ENCODE measurements at places on chromosomes 7 and 10.

- no peak for DNase-seq
Observed at GRCh38 chr10:49277973-49278372, 21.0 kb upstream of the C10orf71 start.

DNA sequence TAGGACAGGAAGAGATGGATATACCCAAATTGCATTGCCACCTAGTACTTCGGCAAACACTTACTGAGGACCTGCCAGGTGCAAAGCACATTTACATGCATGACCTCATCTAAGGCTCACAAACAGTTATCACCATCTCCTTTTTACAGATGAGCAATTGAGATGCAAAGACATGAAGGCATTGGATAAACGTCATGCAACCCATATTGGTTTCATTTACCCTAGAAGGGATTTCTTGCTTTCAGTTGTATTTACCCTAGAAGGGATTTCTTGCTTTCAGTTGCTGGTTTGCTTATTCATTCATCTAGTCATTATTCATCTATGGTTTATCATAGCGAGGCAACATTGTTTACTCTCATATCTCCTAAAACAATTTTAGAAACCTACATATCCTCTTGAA lies 52.2 kb downstream of the STEAP1B start:
- no peak for DNase-seq

DNA sequence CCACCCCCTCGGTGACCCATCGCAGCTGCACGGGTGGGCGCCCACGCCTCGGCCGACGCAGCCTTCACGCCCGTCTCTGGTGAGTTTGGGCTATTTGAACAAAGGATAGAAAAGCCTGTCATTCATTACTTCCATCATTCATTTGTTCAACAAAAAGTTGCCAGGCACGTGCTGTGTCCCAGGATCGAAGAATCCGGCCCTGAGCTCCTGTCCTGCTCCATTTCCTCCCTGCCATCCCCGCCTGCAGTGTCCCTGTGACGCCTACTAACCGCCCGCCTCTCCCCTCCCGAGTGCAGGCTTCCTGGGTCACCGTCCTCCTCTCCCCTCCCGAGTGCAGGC lies 340.1 kb downstream of the WDR37 start:
- no peak for DNase-seq

- DNase-seq = peak; percentile 46
Observed at GRCh38 chr10:71486484-71487114, 89.9 kb downstream of the CDH23 start.

- DNase-seq = peak; percentile 3
Observed at GRCh38 chr10:64271983-64272382, 750.8 kb downstream of the REEP3 start.

GRCh38 chr10:126459032-126459831 lies 71.0 kb upstream of the ADAM12 start:
- peak; percentile 35 for DNase-seq

DNA sequence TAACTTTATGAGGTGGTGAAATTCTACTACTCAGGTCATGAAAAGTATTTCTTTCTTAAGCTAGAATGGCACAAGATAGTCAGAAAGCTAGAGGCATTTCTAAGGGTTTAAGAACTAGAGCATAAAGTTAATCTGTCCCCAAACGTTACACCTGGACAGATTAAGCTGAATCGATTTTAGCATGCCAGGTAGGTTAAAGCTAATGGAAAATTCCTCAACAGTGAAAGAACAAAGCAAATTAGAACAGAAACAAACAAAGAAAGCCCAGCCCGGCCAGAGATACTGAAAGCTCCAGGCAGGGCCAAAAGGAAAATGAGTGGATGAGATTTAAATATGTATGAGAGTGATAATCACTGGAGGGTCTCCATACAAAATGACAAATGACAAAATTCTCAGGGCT lies 293.8 kb downstream of the CALN1 start:
- no peak for DNase-seq

- DNase-seq = no peak
Observed at GRCh38 chr7:41328544-41328943, 374.3 kb downstream of the INHBA start.

GRCh38 chr10:126917375-126917774 lies 12.1 kb downstream of the DOCK1 start:
- DNase-seq = no peak

- DNase-seq = no peak
Observed at GRCh38 chr10:14389981-14390590, 59.4 kb upstream of the FRMD4A start.

DNA sequence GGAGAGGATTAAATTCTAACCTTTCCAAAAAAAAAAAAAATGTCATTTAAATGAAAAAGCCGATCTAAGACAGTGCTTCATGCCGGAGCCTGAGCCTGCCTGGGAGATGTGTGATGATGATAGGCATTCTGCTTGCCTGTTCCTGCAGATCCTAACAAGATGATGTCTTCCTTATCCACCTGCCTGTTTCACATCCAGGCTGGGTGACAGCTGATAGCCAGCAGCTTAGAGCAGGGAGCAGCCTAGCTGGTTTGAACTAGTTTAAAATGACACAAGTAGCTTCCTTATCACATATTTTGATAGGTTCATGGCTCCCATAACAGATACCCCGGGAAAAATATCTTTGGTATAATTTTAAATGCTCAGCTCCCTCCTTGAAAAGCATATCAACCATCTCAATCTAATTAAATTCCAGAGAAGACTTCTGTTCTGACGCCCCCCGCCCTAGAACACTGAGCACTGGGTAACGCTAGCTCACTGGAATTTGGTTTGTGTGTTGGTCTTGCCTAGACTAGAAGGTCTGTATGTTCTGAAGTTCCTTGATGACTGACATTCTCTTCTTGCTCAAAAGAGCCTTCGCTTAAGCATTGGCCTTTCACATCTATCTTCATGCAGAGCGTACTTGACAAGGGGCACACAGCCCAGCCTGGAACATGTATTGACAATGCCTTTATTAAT lies 96.9 kb upstream of the FGFR2 start:
- DNase-seq = no peak

DNA sequence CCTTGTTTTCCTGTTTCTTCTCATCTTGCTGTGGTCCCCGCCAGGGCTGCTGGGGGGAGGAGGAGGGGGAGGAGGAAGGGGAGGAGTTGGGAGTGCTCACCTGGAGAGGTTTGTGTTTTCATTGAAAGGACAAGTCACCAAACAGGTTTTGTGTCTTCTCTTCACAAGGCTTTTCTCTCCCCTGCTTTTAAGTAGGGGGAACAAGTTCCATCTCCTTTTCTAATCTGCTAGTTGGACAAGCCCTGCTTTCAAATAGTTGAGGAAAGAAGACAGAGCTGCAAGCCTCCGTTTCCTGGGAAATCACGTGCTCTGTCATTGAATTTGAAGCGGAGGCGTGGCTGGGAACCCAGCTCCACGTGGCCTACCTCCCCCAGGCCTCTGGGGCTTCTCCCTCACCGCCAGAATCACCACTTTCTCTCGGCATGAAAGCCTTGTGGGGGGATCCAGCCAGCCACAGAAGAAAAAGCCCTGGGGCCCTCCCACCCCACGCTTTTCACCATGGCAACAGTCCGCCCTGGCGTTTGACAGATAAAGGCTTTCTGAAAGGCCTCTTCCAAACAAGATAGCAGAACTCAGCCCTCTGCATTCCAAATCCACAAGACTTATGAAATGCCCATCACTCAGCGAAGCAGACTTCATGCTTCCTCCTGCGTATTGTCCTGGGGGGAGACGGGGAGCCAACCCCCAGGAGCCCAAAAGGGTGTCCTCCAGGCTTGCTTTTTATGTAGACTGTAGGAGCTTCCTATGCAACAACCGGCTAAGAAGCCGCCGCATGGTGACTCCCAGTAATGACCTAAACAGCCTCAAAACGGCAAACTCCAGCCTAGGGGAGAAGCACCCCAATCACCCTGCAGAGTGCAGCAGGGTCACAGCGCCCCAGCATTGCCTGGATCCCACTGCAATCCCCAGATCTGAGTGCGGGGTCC lies 51.7 kb downstream of the PROSER2 start:
- peak; percentile 37 for DNase-seq

GRCh38 chr10:96092999-96093767 lies 36.9 kb upstream of the ZNF518A start:
- DNase-seq = no peak

DNA sequence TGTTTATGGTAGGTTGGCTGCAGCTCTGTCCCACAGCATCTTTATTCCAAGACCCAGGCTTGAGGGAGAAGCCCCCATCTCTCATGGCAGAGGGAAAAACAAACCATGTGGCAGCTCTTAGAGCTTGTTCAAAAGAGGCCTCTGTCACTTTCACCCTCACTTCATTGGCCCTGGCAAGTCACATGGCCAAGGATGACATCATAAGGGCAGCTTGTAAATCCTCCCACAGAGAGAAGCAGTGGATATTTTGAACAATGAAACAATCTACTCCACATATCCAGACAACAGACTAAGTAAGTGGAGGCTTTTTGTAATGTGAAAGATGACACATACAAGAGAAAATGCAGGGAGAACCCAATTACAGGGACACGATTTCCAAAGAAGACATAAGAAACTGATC lies 108.1 kb downstream of the GRID1 start:
- DNase-seq = no peak

- DNase-seq = peak; percentile 60
Observed at GRCh38 chr7:101882005-101882421, 64.6 kb downstream of the CUX1 start.

DNA sequence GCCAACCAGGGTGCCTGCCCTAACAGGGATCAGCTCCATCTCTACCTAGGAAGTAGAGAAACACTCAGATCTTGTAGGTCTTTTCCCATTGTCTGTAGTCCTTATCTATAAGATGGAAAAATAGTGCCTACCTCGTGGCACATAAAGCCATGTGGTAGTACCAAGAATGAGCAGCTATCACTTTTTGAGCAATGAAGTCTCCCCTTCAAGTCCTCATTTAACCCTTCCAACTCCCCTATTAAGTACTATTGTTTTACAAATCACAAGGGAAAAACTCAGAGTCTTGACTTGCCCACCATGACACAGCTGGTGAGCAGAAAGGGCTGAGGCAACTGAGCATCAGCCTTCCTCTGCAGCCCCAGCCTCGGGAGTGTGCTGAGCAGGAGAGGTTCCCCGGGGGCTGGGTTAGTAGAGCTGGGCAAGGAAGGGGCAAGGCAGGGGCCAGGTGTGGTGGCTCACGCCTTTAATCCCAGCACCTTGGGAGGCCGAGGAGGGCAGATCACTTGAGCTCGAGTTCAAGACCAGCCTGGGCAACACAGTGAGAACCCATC lies 3.3 kb downstream of the FRAT2 start:
- no peak for DNase-seq

DNA sequence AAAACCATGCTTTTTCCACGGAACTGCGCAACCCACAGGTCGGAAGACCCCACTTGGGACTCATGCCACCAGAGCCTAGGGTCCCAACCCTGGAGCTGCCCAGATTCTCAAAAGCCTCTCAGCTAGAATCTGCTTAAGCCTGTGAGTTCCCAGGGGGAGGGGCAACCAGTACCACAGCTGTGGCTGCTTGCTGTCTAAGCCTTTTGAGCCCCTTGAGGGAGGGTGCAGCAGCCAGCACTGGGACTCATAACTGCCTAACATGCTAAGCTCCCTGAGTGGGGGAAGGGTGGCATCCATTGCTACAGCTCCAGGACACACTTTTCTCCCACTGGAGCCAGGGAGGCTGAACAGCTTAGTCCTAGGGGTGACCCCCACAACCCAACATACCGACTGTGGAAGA lies 485.6 kb upstream of the GRM3 start:
- DNase-seq = no peak

DNA sequence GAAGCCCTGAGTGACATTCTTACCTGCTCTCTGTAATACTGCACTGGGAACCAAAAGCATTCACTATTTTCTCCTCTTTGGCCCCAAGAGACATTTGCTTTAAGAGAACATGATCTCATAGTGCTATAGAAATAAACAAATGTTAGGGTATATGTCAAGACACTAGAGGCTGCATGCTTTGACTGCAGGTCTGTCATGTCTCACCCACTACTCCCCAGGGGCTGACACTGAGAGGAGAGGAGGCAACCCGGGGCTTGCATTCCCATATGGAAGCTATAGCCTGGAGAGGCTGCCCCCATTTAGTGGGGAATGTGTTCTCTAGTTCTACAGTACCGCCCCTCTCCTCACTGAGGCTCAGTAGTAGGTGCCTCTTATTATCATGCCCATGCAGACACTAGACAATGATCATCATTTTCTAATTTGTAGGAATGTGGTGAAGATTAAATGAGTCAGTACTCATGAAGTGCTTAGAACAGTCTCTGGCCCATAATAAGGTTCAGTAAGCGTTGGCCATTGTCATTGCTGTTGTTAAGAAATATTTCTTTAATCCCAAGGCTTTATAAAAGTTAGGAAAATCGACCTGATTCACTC lies 4.9 kb upstream of the SLF2 start:
- no peak for DNase-seq

DNA sequence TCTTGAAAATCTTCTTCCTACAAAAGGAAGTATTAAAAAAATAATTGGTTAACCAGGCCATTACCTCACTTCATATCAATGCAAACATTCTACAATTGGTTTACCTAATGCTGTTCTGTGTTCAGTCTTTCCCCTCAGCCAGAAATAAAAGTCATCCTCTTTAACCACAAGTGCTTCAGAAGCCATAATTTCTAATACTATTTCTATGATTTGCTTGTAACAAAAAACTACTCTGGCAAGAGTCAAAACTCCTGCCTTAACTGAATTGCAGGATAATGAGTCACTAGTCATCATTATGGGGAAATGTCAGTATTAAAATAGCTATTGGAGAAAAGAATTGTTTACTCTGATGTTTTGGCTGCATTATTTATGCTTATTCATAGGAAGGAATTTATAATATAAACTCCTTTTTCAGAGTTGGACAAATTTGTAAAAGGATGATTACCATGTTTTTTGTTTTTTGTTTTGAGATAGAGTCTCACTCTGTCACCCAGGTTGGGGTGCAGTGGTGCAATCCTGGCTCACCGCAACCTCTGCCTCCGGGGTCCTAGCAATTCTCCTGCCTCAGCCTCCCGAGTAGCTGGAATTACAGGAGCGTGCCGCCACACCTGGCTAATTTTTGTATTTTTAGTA lies 55.5 kb upstream of the ODAD2 start:
- DNase-seq = peak; percentile 40

- no peak for DNase-seq
Observed at GRCh38 chr10:78160591-78160990, 126.9 kb downstream of the RPS24 start.
